Fibroblast of mammary gland (primary cell): ENCODE measurements at places on chromosomes 16 and 17.

DNA sequence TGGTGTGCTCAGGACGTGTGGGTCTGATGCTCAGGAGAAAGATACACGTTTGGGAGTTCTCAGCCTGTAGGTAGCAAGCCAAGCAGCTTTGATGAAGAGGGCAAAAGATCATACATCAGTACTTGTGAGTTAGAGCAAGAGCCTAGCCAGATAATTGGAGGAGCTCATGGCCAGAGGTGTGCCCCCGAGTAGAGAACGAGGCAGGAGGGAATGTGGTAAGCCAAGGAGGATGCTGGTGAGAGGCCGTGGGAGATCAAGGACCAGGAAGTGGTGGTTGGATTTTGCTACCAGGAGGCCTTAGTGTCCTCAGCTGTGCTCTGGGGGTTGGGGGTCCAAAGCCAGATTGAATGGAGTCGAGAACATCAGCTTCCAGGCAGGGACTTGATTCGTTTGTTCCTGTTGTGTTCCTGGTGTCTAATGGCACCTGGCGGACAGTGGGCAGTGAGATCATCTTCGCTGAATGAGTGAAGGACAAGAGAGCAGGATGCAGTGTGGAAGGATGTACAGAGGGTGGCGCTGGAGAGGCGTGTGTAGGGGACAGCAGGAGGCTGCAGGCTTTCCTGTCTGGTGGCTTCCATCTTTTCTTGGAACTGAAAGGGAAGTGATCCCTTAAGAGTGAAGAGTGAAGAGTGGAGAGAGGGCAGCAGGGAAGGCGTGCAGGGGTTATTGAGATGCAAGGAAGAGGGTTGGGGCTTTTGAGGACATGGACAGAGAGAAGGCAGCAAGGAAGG lies 11.6 kb downstream of the FBXL19 start:
- peak; percentile 64 for DNase-seq

DNA sequence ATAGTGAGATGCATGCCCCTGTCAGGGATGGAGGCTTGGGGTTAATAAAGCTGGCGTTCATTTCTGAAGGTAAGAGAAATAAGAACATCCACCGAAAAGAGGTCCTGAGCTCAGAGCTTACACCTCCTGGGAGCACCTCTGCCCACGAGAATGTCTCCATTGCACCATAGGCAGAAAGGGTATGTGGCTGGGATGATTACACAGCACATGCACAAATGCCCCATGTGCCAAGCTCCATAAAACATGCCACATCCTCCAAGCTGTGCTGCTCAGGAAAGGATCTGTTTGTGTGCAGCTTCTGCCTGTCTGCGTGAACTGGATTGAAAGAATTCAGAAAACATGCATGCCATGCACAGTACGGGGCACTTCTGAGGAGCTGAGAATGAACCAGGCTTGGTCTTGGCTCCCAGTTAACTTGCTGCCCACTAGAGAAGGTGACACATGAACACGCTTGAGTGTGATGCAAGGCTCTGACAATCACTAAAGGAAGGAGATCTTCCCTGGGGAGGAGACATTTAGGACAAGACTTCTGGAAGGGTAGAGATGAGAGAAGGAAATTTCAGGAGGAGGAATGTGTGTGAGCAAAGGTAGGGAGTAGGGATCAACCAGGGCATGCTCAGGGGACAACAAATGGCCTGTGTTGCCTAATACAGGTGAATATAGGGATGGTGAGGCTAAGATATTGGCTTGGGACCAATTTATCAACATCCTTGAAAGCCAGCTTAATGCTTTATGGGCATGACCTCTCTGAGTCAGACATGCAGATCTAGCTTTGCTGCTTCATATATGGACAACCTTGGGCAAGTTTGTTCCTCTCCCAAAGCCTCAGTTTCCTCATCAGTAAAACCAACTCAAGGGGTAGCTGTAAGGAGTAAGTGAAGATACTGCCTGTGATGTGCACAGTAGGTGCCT lies 32.0 kb upstream of the SMPD3 start:
- no peak for DNase-seq

- DNase-seq = peak; percentile 89
Measured at GRCh38 chr16:48503779-48504178, 106.2 kb downstream of the N4BP1 start.

DNA sequence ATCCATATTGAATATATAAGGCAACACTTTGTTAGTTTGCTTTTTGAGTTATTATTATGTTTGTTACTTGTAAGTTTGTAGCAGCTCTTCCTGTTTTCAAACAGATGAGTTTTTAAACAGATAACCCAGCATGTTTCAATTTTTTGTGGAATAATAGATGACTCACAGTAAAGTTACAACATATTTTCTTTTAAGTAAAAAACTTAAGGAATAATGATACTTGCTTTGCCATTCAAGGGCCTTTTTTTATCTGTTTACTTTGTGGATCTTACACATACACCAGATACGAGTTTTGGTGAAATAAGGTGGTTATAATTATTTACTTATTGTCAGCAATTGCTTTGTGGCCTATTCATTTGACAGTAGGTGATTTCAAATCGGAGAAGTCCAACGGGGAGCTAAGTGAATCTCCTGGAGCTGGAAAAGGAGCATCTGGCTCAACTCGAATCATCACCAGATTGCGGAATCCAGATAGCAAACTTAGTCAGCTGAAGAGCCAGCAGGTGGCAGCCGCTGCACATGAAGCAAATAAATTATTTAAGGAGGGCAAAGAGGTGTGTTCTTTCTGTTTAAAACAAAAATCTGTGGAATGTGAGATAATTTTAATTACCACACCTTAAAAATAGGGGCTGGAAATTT lies 66.3 kb downstream of the BPTF start:
- peak; percentile 82 for DNase-seq

DNA sequence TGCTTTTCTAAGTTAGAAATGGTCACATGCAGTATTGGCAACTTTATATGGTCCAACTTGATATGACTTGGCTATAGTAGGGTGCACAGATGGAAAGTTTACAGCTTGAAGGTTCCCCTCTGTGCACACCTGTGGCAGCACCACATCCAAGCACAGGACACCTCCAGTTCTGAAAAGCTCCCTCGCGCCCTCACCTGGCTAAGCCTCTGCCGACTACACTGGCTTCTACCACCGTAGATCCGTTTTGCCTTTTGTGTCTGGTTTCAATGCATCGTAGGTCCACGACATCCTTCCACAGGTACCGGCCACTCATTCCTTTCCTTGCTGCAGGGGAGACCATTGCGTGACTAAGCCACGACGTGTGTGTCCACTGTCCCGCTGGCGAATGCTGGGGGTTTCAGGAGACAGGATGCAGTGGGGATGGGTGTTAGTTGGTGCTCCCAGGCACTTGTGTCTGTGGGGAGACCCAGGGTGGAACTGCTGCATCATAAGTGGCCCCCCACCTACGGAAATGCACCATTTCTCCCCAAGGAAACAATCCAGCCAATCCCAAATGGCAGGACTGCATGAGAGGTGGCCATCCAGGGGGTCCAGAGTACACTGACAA lies 4.9 kb upstream of the RASD1 start:
- no peak for DNase-seq
